Lower leg skin (tissue), 4 donors: ENCODE measurements at places on chromosomes 1 and 21. TPM values are rescaled to one million over a fixed set of nuclear protein-coding genes. Genes with fewer than 3 reads are reported as not detected.

GRCh38 chr1:59100708-59101374 is 196.1 kb upstream of the FGGY start:
- no peak for DNase-seq

GRCh38 chr1:101221945-101222429 is 14.8 kb upstream of the S1PR1 start:
- DNase-seq = no peak

DNA sequence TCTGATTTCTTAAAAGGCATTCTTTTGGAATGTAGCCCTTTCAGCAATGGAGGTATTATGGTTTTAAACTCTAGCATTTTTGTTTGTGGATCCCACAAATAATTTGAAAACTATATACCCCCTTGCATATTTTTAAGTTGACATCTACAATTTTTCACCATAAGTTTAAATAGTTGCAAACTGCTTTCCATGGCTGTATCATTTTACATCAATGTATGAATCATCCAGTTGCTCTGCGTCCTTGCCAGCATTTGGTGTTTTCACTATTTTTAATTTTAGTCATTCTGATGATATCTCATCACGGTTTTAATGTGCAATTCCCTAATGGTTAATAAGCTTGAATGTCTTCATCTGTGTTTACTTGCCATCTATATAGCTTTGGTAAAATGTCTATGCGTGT is 20.7 kb downstream of the DIPK1A start:
- DNase-seq = no peak

GRCh38 chr21:35607406-35607805 is 452.9 kb downstream of the SETD4 start:
- no peak for DNase-seq

GRCh38 chr1:150548632-150549495 is at the start of gene ADAMTSL4:
Gene ADAMTSL4, plus strand, starts transcription at chr1:150549408. Its CDS starts 2,881 bp downstream, at chr1:150552289.
- DNase-seq = no peak

- peak; percentile 52 for DNase-seq
These were observed 512 bp downstream of the PIAS3 start for GRCh38 chr1:145858238-145858900.

MPL gene
- not detected for total RNA-seq

MAP3K21 gene
- 10.0 TPM for total RNA-seq

DNA sequence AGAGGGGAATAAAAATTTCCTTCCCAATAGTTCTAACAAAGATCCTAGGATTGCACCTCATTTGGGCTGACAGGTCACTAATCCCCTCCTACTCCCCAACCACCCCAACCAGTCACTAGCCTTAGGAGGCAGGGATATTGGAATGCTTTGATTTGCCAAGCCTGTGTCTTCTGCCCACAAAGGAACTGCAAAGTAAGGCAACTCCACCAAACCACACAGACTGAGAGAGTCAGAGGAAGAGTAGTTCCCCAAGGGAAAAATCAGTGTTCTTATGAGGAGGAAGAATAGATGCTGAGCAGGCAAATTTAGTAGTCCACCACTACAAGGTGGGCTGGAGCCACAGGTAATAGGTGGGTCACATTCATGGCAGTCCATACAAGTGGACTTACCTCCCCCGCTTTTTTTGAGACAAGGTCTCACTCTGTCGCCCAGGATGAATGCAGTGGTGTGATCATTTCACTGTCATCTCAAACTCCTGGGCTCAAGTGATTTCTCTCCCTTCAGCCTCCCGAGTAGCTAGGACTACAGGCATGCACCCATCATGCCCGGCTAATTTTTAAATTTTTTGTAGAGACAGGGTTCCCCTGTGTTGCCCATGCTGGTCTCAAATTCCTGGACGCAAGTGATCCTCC is 3.7 kb upstream of the TMEM39B start:
- DNase-seq = peak; percentile 63

DNA sequence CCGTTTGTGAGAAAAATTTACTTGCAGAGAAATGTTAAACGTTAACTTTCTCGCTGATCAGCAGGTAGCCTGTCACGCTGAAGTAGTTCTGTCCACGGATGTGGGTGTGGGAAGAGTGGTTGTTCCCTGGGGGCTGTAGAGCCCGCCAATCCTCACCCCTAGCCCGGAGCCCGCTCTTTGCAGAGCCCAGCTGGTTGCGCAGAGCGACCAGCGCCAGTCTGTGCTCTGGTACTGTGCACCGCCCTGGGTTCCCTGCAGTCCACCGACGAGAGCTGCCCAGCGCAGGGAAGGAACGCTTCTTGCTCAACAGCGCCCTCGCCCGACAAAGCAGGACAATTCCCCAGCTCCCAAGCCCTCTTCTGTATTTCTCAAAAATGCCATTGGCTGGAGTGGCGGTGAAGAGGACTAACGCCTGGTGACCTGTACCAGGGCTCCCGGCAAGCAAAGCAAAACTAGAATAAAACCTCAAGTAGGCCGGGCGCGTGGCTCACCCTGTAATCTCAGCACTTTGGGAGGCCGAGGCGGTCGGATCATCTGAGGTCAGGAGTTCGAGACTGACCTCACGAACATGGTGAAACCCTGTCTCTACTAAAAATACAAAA is 3.3 kb downstream of the RIPPLY3 start:
- DNase-seq = peak; percentile 55

DNA sequence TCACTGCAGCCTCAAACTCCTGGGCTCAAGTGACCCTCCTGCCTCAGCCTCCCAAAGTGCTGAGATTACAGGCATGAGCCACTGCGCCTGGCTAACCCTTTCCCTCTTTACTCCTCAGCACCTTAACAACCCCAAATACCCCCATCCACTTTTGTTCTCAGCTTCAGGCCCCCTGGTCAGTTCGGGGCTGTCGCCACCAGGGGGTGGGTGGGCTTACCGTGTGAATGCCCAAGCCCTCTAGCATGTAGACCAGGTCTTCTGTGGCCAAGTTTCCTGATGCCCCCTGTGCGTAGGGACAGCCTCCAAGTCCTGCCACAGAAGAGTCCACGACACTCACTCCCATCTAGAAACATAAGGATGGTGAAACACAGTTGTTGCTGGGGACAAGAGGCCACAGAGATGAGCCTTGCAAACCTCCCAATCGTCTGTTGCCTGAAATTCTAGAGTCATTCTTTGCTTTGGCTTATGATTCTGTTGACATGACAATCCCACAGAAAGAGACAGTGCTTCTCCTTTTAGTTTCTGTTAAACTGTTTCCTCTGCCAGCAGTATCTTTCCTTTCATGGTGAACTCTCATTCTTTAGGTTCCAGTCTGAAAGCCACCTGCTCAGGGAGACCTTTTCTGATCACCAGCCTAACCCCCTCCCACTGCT is 3.8 kb upstream of the GALE start:
- no peak for DNase-seq

- no peak for DNase-seq
These were observed 9.6 kb downstream of the PM20D1 start for GRCh38 chr1:205840146-205840923.

DNA sequence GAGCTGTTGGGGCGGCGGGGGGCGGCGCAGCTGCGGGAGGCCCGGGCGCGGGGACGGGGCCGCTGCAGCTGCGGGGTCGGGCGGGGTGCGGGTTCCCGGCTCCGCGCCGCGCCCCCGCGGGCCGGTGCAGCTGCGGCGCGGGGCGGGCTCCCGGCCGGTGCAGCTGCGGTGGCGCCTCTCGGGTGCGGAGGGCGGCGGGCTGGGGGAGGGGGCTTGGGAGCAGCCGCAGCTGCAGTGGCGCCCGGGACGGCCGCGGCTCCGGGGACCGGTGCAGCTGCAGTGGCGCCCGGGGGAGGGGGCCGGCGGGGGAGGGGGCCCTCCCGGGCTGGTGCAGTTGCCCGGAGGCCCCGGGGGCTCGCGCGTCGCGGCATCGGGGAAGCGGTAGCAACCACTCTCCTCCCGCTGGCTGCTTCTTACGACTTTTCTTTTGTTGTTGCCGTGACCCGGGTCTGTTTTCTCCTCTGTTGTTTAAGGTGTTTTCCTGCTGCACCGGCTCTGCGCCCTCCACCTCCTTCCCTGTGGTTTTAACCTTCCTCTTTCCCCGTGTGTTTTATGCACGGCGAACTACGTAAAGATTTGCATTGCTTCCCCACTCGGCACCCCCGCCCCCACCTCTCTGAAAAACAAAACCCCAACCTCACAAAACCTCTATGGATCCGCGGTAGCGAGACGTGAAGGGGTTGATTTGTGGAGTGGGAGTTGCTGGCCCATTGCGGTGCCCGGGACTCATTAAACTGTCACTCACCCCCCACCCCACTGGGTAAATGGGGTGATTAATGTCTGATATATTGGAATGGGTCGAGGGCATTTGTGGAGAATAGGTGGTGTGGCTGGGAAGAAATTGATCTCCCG is 1.7 kb upstream of the ZBTB18 start:
- DNase-seq = no peak

DNA sequence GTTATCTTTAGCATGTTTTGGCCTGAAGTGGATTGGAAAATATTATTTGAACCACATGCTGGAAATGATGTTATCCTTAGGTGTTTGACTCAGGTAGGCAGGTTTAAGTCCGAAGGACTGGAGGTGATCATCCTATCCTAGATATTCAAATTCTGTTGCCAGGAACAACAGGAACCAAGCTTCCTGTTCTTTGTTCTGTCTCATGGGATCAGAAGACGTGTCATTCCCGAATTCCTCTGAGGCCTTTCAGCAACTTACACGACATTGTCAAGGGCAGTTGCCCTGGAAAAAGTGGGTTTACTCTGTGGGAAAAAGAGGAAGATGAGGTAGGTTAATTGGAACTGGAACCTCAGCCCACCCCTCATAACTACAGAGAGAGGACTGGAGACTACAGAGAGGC is 36.6 kb downstream of the SLAMF6 start:
- no peak for DNase-seq

CDK18 gene
- 5.6 TPM for total RNA-seq

CHML gene
- 7.9 TPM for total RNA-seq

MARK1 gene
- 5.3 TPM for total RNA-seq

DNA sequence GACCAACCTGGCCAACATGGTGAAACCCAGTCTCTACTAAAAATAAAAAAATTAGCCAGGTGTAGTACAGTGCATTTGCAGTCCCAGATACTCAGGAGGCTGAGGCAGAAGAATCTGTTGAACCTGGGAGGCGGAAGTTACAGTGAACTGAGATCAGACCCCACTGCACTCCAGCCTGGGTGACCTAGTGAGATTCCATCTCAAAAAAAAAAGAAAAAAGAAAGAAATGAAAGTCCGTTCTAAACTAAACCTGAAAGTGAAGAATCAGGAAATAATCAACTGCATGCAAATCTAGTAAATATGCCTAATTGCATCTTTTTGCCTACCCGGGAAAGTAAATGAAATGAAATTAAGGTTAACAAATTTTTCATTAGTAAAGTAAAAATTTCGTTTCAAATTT is 99.6 kb downstream of the ZZZ3 start:
- no peak for DNase-seq

DNA sequence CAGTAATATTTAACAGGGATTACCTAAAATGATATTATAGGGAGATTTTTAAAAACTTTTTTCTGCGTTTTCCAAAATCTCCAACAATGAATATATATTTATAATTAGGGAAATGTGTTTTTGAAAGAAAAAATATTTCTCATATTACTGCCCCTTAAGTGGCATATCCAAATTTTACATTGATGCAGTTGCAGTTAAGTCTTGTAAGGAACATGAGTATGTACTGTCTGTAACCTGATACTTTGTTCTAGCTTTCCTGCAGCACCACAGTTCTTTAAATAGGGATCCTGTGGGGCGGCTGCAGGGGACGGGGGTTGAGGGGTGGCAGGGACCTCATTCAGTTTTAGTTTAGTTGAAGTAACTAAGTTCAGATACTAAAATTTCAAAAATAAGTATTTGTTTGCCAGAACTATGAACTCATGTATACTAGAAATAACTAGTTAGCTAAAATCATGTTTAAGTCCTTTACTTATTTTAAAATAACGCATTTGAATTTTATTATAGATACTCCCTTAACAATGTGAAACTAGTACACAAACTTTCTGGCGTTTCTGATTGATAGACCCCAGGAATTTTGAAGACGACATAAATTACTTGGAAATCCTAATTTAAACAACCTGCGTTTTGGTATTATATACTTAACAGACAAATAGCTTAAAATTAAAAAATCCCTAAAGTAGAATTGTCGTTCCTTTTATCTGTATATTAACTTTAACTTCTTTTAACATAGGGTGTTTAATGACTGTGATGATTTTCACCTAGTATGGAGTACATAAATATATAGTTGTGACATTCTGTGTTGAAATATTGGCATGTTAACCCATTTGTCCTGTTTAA is 639 bp upstream of the DNAJB4 start:
- peak; percentile 30 for DNase-seq

CR1L gene
- total RNA-seq = not detected

GRCh38 chr1:51276286-51276685 is 40.2 kb downstream of the RNF11 start:
- no peak for DNase-seq

GRCh38 chr1:63968663-63969440 is 195.0 kb downstream of the ROR1 start:
- DNase-seq = no peak

DNA sequence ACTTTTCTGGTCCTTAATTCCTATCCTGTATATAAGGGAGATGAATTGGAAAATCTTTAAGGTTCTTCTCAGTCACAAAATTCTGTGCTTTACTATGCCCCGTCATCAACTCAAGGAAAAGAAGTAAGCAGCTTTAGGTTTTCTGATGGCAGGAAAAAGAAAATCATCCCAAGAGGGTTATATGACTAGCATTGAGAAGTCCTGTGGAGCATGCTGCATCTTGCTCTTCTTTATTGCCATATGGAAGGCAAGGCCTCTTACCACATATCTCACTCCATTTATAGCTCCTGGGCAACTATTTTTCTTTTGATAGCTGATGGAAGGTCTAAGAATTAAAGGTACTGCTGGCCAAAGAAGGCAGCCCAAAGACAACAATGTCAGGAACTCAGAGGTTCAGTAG is 552.5 kb downstream of the DPYD start:
- no peak for DNase-seq

- no peak for DNase-seq
These were observed 42.2 kb downstream of the BTF3L4 start for GRCh38 chr1:52098139-52098871.

- no peak for DNase-seq
These were observed 2.0 kb upstream of the OR2T3 start for GRCh38 chr1:248471154-248471553.

GRCh38 chr1:40423264-40423642 is 27.0 kb upstream of the ZFP69B start:
- DNase-seq = no peak

- no peak for DNase-seq
These were observed 154.8 kb downstream of the NTPCR start for GRCh38 chr1:233105225-233105624.

DNA sequence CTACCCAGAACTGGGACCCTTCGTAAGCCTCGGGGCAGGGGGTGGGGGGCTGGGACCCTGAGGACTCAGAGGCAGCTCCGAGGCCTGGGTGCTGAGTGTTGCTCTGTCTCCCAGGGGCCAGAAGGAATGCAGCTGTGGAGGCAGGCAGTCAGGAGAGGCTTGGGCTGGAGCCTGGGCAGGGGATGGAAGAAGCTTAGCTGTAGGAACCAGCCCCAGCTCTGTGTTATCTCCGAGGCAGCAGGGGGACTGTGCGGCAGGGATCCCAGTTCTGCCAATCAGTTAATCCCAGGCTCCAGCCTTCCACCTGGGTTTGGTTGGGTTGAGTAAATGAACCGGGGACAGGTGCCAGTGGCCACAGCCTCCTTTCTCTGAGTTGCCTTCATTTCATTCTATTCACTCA is 8.2 kb upstream of the GRIK3 start:
- DNase-seq = no peak

GRCh38 chr1:160539990-160540858 is 17.2 kb upstream of the SLAMF6 start:
- DNase-seq = no peak

FALEC gene
- 1.1 TPM for total RNA-seq

GRCh38 chr1:41429641-41430035 is 54.8 kb downstream of the EDN2 start:
- no peak for DNase-seq

- DNase-seq = no peak
These were observed 27.3 kb downstream of the EIF4G3 start for GRCh38 chr1:21149430-21149854.

TCHH gene
- total RNA-seq = 29.5 TPM
